Activated naive CD8-positive, alpha-beta T cell treated with anti-CD3 and anti-CD28 coated beads for 36 hours (primary cell): ENCODE measurements at places on chromosomes 12 and 14. TPM values are rescaled to one million over a fixed set of nuclear protein-coding genes. Genes with fewer than 3 reads are reported as not detected.

DNA sequence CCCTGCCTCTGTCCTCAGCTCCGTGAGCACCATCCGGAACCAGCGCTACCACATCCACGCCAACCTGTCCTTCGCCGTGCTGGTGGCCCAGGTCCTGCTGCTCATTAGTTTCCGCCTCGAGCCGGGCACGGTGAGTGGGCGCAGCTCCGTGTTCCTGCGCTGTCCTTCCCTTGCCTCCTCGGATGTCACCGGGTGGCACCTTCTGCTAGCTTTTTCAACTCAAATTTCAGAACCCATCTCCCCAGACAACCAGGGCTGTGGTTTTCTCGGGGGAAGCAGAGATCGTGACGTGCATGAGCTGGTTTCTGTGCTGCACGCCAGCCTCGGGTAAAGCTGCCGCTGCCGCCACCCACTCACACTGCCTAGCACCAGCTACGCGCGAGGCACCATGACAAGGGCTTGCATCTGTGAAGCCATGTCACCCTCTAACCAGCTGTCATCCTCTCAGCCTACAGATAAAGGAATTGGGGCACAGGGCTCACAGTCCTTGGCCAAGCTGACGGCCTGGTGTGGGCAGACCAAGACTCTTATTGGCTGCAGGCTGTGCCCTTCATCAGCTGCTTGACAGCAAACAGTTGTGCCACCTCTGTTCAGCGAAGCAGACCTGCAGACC, 152.1 kb downstream of the ADGRD1 start:
- H3K4me3 ChIP-seq = peak overlapping the region; percentile 9
- H3K27me3 ChIP-seq = peaks cover 6% of the 10 kb centered on the region
- H3K36me3 ChIP-seq = no peaks in the 10 kb centered on the region
- H3K27ac ChIP-seq = no peak overlapping the region
- H3K4me1 ChIP-seq = peaks cover 12% of the 10 kb centered on the region

SYCP3 gene
- total RNA-seq = 0.22 TPM

- DNase-seq = no peak
- H3K27me3 ChIP-seq = peaks cover 47% of the 10 kb centered on the region
- H3K27ac ChIP-seq = no peak overlapping the region
Measured at GRCh38 chr12:75591628-75592027, 80.2 kb upstream of the KRR1 start.

- H3K27me3 ChIP-seq = peaks cover 10% of the 10 kb centered on the region
- DNase-seq = no peak
- no peaks in the 10 kb centered on the region for H3K4me1 ChIP-seq
- no peak overlapping the region for H3K4me3 ChIP-seq
Measured at GRCh38 chr12:49885118-49885517, 18.6 kb downstream of the FAIM2 start.

GRCh38 chr14:94143239-94143638, 13.8 kb upstream of the IFI27L2 start:
- no peaks in the 10 kb centered on the region for H3K36me3 ChIP-seq
- H3K4me3 ChIP-seq = no peak overlapping the region
- no peak overlapping the region for H3K27ac ChIP-seq
- peaks cover 14% of the 10 kb centered on the region for H3K4me1 ChIP-seq
- H3K27me3 ChIP-seq = no peaks in the 10 kb centered on the region

ZBTB42 gene
- 1.4 TPM for total RNA-seq

DNA sequence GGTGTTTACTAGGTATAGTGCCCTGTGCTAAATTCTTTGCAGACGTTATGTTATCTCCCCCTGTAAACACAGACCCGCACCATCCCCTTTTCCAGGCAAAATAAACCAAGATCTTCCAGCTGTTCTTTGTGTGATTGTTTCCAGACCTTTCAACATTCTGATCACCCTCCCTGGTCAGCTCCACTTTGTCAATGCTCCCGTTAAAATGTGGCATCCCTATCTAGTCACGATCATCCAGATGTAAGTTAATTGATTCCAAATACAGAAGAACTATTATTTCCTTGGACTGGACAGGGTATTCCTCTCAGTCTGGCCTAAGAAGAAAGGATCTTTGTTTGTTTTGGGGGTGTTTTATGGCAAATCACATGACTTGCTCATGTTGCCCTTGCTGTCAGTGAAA, 127.6 kb upstream of the ARID2 start:
- H3K27me3 ChIP-seq = no peaks in the 10 kb centered on the region
- no peaks in the 10 kb centered on the region for H3K4me1 ChIP-seq
- H3K4me3 ChIP-seq = no peak overlapping the region
- H3K27ac ChIP-seq = no peak overlapping the region

DNA sequence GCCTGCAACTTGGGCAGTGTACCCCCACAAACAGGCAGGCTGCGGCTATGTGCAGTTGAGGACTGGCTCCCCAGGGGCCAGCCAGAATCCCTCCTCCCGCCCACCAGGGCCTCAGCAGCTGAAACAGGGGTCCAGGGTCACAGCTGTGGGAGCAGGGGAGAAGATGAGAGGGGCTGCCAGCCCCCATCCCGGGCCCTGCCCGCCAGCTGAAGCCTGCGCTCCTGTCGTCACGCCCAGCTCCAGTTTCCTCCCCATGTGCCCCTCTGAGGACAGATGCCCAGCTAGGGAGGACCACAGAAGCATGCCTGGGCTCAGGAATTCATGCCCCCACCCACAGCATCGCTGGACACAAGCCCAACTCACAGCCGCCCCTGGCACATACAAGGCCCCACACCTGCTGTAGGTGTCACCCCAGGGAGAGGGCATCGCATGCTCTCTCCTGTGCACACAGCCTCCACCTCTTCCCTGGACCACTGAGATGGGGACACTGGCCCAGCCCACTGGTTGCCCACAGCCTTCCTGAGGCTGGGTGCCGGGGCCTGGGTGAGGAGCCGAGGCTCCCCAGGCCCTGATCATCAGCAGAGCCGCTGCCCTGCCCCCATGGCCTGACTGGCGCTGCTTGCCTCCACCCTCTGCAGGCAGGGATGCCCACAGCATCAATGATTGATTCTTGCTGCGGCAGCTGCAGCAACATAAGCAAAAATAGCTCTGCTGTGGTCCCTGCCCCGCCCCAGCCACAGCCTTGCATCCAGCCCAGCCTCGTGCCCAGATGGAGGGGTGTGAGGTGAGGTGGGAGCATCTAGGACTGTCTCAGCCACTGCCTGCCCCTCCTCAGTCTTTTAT, 3.7 kb upstream of the CLBA1 start:
- H3K4me3 ChIP-seq = no peak overlapping the region
- H3K27me3 ChIP-seq = peaks cover 16% of the 10 kb centered on the region
- no peak for DNase-seq
- peaks cover 2% of the 10 kb centered on the region for H3K4me1 ChIP-seq

DNA sequence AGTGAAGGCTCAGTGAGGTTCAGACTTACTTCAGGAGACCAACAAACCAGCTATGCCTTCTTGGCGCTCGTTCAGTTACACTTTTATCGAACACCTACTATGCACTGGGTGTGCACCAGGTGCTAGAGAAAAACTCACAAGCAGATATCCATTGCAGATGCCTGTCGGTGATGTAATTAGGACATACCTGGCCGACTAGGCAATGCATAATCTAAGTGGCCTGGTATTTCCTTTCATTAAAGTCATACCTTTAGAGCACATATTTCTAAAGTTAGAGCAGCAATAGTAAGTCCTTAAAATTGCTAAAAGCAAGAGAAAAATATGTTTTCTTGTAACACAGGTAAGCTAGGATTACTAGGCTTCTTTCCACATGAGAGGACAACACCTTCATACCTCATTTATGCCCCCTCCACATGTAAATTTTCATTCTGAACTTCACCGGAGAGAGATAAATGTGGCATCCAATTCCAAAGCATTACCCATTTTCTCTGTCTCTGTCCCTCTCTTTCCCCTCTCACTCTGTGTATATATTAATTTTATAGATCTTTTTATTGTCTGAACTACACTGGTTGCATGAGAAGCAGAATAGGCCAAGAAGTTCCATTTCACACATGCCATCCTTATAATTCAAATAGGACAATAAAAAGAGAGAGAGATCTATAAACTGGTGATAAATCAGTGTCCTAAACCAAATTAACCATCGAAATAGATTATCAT, 242.2 kb downstream of the SPTSSA start:
- peaks cover 4% of the 10 kb centered on the region for H3K4me1 ChIP-seq
- H3K36me3 ChIP-seq = no peaks in the 10 kb centered on the region
- peaks cover 3% of the 10 kb centered on the region for H3K27me3 ChIP-seq
- H3K27ac ChIP-seq = no peak overlapping the region
- no peak overlapping the region for H3K4me3 ChIP-seq

DNA sequence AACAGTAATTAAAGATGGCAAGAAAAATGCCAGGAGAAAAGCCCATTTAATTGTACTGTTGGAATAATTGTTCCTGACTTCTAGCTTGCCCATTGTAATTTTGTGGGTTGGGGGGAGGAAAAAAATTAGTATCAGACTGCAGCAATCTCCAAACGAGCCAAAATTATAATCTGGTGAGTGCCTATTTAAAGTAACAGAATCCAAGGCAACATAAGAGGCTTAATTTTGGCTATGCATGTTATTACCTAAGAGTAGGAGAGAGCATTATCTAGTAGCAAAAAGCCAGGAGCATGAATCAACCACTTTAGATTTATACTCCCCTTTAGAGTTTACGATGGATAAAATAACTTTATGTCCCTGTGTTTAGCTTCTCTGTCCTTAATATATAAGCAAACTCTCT, 14.6 kb upstream of the DENND5B start:
- no peak for DNase-seq
- H3K27ac ChIP-seq = no peak overlapping the region
- no peaks in the 10 kb centered on the region for H3K4me1 ChIP-seq
- peaks cover 3% of the 10 kb centered on the region for H3K36me3 ChIP-seq

TMEM233 gene
- not detected for total RNA-seq

GRCh38 chr12:86367137-86367536, 110.9 kb upstream of the MGAT4C start:
- H3K27me3 ChIP-seq = no peaks in the 10 kb centered on the region
- no peaks in the 10 kb centered on the region for H3K36me3 ChIP-seq
- no peak for DNase-seq
- H3K4me1 ChIP-seq = no peaks in the 10 kb centered on the region

SLC4A8 gene
- total RNA-seq = 2.1 TPM

- H3K4me3 ChIP-seq = no peak overlapping the region
- no peak for DNase-seq
- no peak overlapping the region for H3K27ac ChIP-seq
- H3K4me1 ChIP-seq = peaks cover 42% of the 10 kb centered on the region
- H3K36me3 ChIP-seq = peaks cover 4% of the 10 kb centered on the region
Measured at GRCh38 chr12:50569321-50569720, 64.5 kb downstream of the DIP2B start.

GRCh38 chr14:52091928-52092327, 23.1 kb upstream of the NID2 start:
- H3K4me3 ChIP-seq = no peak overlapping the region
- H3K4me1 ChIP-seq = no peaks in the 10 kb centered on the region
- H3K36me3 ChIP-seq = no peaks in the 10 kb centered on the region
- H3K27ac ChIP-seq = no peak overlapping the region

DNA sequence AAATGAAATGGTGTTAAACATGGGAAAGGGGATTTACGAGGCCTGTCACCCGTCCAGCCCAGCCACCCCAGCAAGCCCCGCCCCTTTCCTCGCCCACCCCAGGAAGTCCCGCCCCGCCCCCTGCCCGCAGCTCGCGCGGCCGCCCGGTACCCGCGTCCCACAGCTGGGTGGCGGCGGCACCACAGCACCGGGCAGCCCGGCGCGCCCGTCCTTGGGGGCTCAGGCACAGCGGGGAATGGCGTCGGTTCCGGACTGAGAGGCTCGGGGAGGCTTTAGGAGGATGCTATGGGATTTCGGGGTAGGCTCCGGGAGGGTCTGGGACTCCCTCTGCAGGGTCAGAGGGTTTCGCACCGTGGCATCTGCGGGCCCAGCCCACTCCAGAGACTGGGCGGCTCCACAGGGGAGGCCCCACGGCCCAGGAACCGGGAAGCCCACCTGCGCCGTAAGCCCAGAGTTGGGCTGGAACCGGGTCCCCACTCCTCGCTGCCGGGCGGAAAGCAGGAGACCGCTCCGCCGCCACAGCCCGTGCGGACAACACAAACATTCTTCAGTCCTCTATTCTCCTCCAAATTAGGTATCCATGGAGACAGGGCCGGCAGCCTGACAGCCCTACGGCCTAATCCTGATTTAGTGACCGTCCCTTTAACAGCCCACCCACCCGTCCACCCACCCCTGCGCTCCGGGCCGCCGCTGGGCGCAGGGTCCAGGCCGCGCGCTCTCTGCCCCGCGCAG, 1.4 kb downstream of the FIGNL2 start:
- peak overlapping the region; percentile 69 for H3K4me3 ChIP-seq
- peaks cover 46% of the 10 kb centered on the region for H3K27me3 ChIP-seq
- H3K4me1 ChIP-seq = peaks cover 22% of the 10 kb centered on the region

PLCZ1 gene
- total RNA-seq = not detected

- H3K4me1 ChIP-seq = no peaks in the 10 kb centered on the region
- no peak overlapping the region for H3K27ac ChIP-seq
- DNase-seq = no peak
- H3K36me3 ChIP-seq = peaks cover 1% of the 10 kb centered on the region
- H3K27me3 ChIP-seq = peaks cover 33% of the 10 kb centered on the region
Measured at GRCh38 chr12:120620624-120621023, 19.8 kb upstream of the CABP1 start.
